ENCODE measurements at places on chromosomes 4 and X.

- peak; percentile 15 for DNase-seq
Measured at GRCh38 chr4:11765849-11766453, 337.3 kb upstream of the HS3ST1 start.

GRCh38 chr4:10534820-10535219 is 77.6 kb upstream of the ZNF518B start:
- DNase-seq, result no peak

GRCh38 chr4:139764182-139764581 is 98.6 kb downstream of the MGST2 start:
- DNase-seq, result no peak

- no peak for DNase-seq
Measured at GRCh38 chr4:108532187-108532586, 88.2 kb upstream of the RPL34 start.

- no peak for DNase-seq
Measured at GRCh38 chrX:1442724-1443367, 9.9 kb downstream of the ASMTL start.

- no peak for DNase-seq
Measured at GRCh38 chrX:37871626-37872302, 24.4 kb upstream of the DYNLT3 start.

DNA sequence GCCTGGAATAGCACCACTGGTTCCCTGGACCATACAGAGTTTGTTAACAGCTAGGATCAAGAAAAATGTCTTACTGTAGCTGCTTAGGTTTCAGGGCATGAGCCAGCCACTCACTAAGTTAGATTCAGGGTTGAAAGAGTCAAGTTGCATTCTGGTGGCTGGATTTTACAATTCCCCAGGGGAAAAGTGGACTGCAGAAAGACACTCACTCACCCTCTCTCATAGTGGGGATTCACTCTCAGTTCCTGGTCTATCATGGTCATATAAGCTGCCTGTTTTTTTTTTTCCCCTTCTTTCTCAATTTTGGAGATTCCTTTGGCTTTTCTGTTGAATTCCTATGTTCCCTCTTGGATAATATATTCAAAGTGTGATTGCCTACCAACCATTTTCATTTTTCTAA is 744.2 kb upstream of the GRIA3 start:
- DNase-seq, result no peak

- no peak for DNase-seq
Measured at GRCh38 chrX:70669120-70669519, 224.5 kb downstream of the DLG3 start.

DNA sequence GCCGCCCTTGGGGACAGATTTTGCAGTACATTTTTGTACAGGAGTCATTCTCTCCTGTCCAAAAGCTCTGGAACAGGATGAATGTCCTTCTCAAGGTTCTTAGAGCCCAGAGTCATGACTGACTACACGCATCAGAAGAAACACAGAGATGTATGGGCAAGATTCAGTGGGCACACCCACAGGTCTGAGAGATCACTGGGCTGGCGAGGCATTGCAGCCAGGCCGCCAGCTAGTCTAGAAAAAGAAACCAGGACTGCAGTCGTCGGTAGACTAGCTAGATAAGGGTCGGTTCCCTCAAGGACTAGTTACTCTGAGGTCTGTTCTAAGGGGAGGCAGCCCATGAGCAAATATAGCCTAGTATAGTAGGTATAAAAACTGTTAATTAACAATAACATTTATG is 19.8 kb downstream of the GBA3 start:
- no peak for DNase-seq

DNA sequence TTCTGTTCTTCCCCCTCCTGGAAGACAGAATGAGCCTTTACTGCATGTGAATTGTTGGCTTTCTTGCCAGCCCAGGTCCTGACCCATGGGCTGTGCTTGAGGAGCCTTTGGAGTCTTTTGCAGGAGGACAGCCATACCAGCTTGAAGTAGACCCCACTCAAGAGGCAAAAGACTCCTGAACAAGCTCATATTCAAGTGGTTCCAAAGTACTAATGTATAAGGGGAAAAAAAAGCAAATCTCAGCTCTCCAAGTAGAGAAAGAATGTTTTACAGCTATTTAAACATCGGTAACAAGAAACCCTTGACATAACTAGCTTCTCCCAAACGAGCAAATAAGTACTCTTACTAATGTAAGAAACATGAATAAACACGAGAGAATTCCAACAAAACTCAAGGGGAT is 174.9 kb upstream of the MXRA5 start:
- no peak for DNase-seq

GRCh38 chr4:37549041-37549440 is 137.1 kb downstream of the RELL1 start:
- DNase-seq, result no peak

- DNase-seq, result no peak
Measured at GRCh38 chr4:107035819-107036583, at the start of gene DKK2. TSS of gene DKK2 (minus strand) at chr4:107036313. CDS start at chr4:107035591, 722 bp downstream.

DNA sequence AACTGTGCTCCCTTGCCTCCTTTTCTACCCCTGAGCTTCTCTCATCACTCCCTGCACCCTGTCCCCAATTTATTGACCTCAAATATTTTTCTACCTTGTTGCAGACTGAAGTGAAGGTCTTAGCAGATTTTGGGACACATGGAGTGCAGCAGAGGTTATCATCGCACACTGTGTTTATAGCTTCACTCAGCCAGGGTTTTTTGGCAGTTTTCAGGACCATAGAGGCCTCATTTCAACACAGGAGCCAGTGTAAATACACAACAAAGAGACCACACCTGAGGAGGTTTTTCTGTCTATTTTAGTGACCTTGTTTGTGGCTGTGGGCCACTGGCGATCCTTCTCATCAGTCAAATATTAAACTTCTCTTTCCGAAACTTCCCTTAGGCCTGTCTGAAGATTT is 457.1 kb downstream of the SPRY1 start:
- no peak for DNase-seq

DNA sequence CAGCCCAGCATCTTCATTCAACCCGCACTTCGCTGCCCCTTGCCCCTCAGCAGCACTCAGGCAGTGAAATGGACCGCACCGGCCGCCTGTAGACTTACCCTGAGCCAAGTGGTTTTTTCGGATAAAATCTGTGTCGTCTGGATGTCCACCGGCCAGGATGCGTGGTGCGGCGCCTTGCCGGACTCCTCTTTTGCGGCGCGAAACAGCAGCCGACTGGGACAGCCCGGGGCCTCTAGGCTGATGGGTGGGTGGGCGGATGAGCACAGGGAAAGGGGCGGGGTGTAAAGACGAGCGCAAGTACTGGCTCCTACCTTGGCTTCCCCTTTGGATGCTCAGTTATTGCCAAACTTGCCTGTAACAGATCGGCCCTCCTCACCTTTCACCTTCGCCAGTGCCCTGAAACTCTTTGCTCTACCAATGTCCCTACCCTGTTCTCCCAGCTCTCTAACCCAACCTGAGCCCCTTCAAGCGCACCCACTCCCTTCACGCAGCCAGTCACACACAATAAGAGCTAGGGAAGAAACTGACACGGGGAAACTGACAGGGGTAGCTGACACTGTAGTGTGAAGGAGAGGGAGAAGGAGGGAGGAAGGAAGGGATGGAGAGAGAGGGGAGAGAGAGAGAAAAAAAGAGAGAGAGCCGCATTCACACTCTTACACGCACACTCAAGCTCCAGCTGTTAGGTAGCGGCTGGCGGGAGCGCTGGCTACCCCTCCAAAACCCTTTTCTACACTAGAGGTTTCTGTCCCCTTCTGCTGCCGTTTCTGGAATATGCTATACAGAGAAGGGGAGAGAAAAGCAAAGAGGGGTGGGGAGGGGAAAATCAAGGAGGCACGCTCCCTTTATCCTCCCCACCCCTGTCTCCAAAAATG is 559 bp downstream of the TRPC5 start:
- no peak for DNase-seq

GRCh38 chrX:29518100-29518499 is 697.3 kb upstream of the MAGEB2 start:
- DNase-seq, result no peak

DNA sequence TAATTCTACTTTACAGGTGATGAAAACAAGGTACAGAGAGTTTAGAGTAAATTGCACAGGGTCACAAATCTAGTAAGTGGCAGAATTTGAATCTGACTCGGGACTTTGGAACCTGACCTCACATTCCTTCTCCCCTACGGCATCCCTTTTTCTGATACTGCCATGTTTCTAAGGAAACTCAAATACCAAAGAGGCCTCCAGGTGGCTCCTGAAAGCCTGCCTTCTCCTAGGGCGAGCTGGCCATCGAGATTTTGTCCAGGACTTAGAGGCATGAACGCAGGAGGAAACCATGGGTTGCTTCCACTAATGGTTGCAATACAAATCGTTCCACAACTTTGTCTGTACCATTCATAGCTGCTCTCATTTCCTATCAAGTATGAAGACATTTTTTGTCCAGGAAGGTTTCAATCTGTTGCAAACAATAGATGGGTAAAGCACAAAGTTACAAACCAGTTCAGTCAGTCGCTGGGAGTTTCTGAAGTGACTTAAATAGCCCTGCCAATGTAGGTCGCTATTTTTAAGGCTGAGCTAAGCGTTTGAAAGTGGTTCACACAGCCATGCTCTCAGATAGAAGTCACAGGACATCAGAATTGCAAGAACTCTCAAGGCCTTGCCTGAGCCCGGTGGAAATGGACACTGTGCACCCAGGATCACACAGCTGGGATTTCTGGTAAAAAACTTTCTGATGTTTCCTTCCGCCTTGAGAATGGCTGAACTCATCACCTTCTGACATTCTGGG is 296.6 kb upstream of the PRPS2 start:
- no peak for DNase-seq

DNA sequence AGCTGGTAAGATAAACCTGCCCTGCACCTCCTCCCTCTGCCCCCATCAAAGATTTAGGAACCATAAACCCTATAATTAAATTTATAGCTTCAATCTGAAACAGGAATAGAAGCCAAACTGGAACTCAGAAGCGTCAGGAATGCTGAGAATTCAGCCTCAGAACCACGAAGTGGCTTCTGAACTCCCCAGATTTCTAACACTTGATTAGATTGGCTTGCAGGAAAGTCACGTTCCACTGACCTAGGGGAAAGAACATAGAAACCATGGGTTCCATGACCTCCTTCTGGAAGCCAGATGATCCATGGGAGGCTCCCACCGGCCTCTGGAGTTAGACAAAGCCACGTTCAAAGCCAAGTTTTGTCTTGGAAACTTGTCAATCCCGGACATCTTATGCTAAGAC is 356.5 kb downstream of the MID1IP1 start:
- DNase-seq, result no peak

DNA sequence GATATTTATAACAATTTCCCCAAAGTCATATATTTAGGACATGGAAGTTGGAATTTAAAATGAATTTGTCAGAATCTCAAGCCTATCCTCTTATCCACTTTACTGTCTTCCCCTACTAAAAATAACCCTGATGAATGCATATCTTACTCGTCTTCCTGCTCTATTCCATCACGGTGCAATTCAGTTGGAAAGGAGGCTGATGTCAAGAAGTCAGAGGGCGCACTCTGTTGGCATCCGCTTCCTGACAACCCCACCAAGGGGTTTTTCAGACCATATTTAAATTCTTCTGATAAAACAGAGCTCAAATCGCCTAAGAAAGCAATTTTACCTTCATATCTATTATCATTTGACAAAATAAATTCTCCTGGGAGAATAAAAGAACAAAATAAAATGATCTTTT is 233.5 kb downstream of the ARHGAP24 start:
- DNase-seq, result no peak

DNA sequence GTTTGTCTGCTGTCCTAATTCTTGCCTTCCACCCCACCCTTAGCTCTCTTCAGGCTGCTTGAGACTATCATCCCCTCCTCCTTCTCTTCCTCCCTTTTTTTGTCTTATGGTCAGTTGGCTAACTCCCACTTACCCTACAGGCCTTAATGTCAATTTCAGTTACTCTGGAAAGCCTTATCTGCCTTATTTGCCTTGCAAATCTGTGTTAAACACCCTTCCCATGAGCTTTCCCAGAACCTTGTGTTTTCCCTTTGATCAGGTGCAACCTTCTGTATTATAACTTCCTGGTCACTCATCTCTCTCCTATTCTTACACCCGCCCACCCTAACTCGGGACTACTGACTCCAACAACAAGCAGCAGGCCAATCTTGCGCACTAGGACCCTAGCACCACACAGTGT is 74.8 kb downstream of the COX18 start:
- no peak for DNase-seq

DNA sequence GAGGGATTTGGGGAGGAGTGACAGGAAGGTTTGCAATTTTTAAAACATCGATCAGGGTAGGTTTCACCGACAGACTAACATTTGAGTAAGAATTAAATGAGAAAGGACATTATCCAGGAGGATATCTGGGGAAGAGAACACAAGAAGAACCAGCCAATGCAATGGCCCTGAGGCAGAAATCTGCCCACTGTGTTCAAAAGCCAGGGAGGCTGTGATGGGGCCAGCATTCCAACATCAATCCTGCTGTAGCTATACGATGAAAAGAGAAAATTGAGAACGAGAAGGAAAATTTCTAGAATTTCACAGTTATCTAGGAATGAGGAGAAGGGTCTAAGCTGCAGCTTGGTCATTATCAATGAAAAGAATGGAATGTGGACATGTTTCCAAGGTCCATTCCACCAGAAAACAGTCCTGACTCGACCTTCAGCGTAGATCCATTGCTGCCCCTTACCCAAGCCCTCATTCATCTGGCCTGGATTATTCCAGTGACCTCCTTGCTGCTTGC is 84.4 kb downstream of the APBB2 start:
- DNase-seq, result no peak

- no peak for DNase-seq
Measured at GRCh38 chrX:101977106-101977505, 45.3 kb upstream of the ZMAT1 start.

GRCh38 chr4:766559-767283 is 59.2 kb downstream of the CPLX1 start:
- no peak for DNase-seq

GRCh38 chrX:627510-627981 is 3.0 kb upstream of the SHOX start:
- DNase-seq, result no peak

GRCh38 chr4:95170176-95170575 is 378.6 kb downstream of the UNC5C start:
- DNase-seq, result no peak

DNA sequence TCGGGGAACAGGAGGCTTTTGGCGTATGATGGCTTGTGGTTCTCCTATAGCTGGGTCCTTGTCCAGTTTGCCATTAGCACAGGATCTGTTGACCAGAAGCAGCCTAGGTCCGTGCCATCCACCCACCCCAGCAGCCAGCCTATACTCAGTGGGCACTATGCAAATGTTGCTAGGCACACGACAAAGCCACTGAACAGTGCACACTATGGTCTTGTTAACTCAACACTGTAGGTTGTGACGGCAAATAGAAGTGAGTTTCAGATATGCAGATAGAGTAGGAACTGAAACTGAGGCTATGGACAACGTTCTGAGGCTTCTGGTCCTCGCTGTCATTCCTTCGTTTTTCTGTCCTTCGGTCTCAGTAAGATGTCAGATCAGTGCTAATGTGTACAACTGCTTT is 541.3 kb upstream of the TENM3 start:
- DNase-seq, result no peak

- no peak for DNase-seq
Measured at GRCh38 chr4:79673898-79674297, 265.9 kb upstream of the GK2 start.

DNA sequence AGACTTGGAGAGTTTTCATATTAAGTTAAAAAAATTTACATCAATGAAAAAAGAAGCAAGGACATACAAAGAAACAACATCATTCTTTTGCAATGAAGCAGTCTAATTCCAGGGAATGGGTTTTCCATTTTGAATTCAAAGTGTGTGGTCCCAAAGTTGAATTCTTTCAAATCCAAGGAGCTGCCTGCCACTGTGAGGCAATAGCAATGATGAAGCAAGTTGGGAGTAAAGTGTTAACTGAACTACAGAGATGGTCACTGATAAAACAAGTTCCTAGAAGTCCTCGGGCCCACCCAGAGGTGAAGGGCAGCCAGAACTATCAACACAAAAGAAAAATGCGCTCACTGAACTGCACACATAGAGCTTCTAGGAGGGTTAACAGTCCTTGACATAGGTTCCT is 115.9 kb downstream of the RAB28 start:
- peak; percentile 5 for DNase-seq
